ENCODE measurements at places on chromosomes 4 and X.

- DNase-seq: no peak
Measured at GRCh38 chrX:31523884-31524536, 452.2 kb upstream of the FTHL17 start.

GRCh38 chr4:74897386-74897785 is 35.5 kb upstream of the PARM1 start:
- DNase-seq: no peak

GRCh38 chr4:88251924-88252323 is 32.4 kb downstream of the PPM1K start:
- no peak for DNase-seq

- no peak for DNase-seq
Measured at GRCh38 chr4:15427701-15428100, at the start of gene C1QTNF7. Gene C1QTNF7, plus strand, starts transcription at chr4:15428033. Its CDS starts 7,711 bp downstream, at chr4:15435744.

DNA sequence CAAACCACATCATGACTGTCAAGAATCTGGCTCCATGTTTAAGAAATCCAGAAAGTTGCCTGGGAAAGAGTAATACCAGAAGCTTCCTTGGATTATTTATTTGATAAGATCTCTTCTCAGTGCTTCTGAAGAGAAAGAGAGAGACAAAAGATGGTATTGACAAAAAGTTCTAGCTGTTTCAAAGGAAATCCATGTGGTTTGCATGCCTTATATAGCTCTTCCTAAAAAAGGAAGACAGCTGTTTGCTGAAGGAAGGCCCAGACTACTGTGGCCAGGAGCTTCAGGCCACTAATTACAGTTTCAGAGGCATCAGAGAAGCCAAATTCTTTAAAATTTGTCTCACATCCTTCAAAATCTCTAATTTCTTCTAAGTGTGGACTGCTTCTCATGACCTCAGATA is 565.2 kb upstream of the SLIT2 start:
- DNase-seq: no peak

GRCh38 chr4:76219299-76220055 is 5.9 kb upstream of the SCARB2 start:
- DNase-seq: no peak

DNA sequence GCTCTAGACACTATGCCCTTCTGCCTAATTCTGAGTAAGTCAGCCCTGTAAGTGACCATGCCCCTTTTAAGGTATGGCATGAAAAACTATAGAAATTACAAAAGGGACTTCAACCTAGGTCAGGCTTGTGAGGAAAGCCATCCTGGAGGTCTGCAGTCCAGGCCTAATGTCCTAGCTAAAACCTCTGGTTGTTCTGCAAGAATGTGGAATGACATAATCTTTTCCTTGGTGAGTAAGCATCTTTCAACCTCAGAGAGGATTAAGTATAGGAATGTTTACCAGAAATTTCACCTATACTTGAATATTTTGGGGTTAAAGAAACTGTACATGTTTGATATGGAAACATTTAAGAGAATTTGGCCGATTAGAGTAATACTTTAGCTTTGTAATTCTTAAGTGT is 23.8 kb upstream of the HPSE start:
- DNase-seq: no peak

DNA sequence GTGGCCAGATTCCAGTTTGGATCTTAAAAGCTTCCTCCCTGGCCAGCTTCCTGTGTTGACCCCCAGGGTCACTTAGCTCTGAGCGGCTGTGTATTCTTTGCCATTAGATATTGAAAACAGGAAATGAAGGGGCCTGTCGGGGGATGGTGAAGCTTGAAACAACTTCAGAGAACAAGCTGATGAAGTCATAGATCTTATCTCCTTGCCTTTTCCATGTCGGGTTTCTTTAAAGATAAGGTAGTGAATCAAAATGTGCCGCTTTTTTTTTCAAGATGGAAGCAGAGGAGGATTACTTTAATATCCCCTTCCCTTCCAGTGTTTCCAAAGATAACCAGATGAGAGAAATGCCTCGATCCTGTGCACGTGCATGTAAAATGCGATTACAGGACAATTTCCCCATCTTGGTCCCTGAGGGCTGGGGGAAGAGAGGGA is 508.5 kb downstream of the MID1IP1 start:
- DNase-seq: no peak
